RWPE2 (cell line): ENCODE measurements at places on chromosomes 4 and X.

DNA sequence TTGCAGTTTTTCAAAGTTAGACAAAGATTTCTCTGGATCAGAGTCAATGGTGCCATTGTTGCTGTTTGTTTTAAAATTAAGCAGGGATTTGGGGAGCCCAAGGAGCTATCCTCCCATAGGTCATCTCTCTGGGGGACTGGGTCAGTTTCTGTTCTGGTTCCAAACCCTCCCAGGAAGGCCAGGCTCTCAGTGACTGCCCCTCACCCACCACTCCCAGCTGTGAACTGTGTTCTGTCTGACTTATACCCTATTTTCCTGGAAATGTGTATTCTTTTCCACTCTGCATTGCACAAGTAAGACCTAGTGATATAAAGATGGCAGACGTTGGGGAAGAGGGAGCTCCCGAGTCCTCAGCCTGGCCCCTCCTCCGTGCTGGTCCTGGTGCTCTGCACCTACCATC is 65.8 kb downstream of the NHS start:
- no peak for DNase-seq
- H3K4me1 ChIP-seq, result peaks cover 3% of the 10 kb centered on the region
- no peaks in the 10 kb centered on the region for H3K36me3 ChIP-seq
- H3K27ac ChIP-seq, result no peak overlapping the region
- H3K27me3 ChIP-seq, result no peaks in the 10 kb centered on the region

DNA sequence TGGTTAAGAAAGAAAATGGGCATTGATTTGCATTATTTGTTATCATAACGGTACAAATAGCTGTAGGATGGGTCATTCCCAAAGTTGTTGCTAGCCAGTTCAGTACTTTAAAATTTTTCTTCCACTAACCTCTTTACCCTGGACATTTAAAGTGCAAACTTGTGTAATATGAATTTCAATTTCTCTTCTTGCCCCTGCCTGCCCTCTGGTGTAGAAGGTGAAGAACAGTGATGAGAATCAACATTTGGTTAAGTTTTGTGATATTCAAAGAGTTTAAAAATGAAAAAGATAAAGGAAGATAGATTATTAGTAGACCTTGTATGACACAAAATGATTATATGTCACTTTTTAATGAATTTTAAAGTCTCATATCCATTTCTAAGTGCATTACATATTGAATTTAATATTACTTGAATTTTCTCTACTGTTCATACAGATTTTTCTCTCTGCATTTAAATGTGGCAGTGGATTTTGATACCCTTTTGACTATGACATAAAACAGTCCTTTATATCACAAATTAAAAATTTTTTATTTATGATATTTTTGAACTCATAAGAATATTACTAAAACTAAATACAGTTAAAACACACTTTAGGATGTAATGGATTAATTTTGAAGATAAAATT is 337.7 kb downstream of the BMPR1B start:
- H3K4me1 ChIP-seq, result no peaks in the 10 kb centered on the region
- no peak overlapping the region for H3K27ac ChIP-seq
- H3K27me3 ChIP-seq, result no peaks in the 10 kb centered on the region
- no peaks in the 10 kb centered on the region for H3K36me3 ChIP-seq

DNA sequence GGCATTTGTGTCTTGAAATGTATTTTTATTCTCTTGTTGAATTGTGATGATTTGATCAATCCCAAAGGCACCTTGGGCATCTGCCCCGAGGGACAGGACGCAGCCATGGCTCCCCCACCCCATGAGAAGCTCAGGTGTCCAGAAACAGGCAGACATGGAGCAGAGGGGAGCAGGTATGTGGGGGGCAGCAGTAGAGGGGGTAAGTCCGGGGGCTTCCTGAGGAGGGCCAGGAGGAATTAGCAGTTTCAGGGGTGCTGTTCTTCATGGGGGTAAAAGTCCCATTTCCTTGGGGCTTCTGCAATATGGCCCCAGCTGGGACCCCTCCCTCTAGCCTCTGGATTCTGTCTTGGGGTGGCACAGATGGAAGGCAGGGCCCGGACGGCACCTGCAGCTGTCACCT is 67.0 kb upstream of the HMX1 start:
- no peak for DNase-seq
- H3K27ac ChIP-seq, result no peak overlapping the region
- H3K4me3 ChIP-seq, result no peak overlapping the region
- no peaks in the 10 kb centered on the region for H3K4me1 ChIP-seq
- no peaks in the 10 kb centered on the region for H3K36me3 ChIP-seq

- no peak overlapping the region for H3K4me3 ChIP-seq
- no peaks in the 10 kb centered on the region for H3K36me3 ChIP-seq
- no peaks in the 10 kb centered on the region for H3K27me3 ChIP-seq
- no peaks in the 10 kb centered on the region for H3K4me1 ChIP-seq
- H3K27ac ChIP-seq, result no peak overlapping the region
- DNase-seq, result no peak
Observed at GRCh38 chr4:185896817-185897488, 85.0 kb upstream of the SORBS2 start.

DNA sequence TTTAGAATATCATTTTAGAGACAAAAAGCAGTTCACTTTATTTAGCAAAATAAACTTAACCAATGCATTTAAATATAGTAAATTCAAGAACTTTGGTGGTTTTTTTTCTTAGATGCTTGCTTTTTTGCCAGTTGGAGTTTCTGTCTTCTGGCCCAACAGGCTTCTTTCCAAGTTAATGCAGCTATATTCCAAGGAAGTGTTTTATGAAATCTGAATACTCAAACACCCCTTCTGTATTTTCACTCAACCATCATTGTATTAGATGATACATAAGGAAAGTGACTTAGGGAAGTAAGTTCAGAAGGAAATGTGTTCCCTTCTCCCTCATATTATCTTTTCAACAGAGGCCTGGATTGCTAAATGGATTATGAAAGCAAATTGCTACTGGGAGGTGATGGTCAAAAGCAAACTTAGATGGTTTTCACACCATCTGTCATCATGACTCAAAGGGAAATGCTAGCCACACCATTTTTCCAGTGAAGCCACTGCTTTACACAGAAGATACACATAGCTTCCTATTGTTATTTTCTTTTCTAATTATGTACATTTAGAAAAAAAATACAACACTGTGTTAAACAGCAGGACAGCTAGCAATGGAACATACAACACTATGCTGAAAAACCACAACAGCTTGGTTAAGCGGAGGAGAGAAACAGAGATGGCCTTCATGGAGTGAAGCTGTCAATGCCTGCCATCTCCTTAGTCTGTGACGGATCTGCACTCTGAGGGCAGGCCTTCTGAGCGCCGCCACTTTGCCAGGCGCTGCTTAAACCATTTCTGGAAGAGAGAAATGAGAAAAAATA is 32.9 kb downstream of the HOPX start:
- no peak for DNase-seq
- H3K27me3 ChIP-seq, result no peaks in the 10 kb centered on the region
- H3K27ac ChIP-seq, result no peak overlapping the region
- H3K4me1 ChIP-seq, result peaks cover under 1% of the 10 kb centered on the region

GRCh38 chr4:3599951-3600350 is 67.7 kb upstream of the LRPAP1 start:
- H3K4me1 ChIP-seq, result no peaks in the 10 kb centered on the region
- no peak overlapping the region for H3K27ac ChIP-seq
- H3K27me3 ChIP-seq, result no peaks in the 10 kb centered on the region
- H3K36me3 ChIP-seq, result no peaks in the 10 kb centered on the region
- H3K4me3 ChIP-seq, result no peak overlapping the region

DNA sequence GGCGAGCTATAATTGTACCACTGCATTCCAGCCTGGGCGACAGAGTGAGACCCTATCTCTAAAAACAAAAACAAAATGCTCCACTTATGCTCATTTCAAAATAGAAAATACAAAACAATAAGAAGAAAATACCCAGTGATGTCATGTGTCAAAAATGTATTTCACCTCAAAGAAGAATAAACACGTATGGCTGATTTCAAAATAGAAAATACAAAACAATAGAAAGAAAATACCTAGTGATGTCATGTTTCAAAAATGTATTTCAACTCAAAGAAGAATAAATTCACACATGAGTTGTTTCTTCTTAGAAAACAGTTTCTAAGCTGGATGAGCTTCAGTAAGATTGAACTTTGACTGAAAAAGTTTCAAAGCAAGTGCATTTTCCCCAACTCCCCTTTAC is 20.3 kb upstream of the PDCL2 start:
- no peaks in the 10 kb centered on the region for H3K27me3 ChIP-seq
- DNase-seq, result no peak

GRCh38 chr4:158201876-158202275 is 8.4 kb upstream of the TMEM144 start:
- H3K4me3 ChIP-seq, result no peak overlapping the region
- no peaks in the 10 kb centered on the region for H3K36me3 ChIP-seq
- H3K27me3 ChIP-seq, result no peaks in the 10 kb centered on the region
- no peak overlapping the region for H3K27ac ChIP-seq
- no peak for DNase-seq
- H3K4me1 ChIP-seq, result no peaks in the 10 kb centered on the region
